ENCODE measurements at places on chromosomes 16 and 17. TPM values are rescaled to one million over a fixed set of nuclear protein-coding genes. Genes with fewer than 3 reads are reported as not detected.

The BBS2 gene
- 58.9 TPM for total RNA-seq

The CACNG4 gene
- not detected for total RNA-seq

The TLCD2 gene
- 10.1 TPM for total RNA-seq

The TEKT5 gene
- total RNA-seq = not detected

The PABPN1L gene
- total RNA-seq = not detected

All from fibroblast of the aortic adventitia (primary cell).